Muscle of leg (tissue), 16 donors: ENCODE measurements at places on chromosomes 12 and 14. TPM values are rescaled to one million over a fixed set of nuclear protein-coding genes. Genes with fewer than 3 reads are reported as not detected.

DNA sequence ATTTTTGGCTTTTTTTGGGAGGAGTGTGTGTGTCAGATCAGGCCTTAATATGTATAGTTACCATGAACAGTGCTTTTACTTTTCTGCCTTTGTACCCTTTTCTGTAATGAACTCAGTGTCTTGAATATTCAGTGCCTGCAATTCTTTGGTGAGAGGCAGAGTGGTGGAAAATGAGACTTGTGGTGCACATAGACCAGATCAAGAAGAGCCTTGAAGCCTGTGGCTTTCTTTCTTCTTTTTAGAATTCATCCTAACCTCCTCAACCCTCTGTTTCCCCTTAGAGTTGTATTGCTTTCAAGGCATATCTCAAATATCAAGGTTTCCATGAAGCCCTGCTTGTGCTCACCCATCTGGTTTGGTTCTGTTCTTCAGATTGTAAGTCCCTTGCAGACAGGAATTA is 2.6 kb downstream of the YLPM1 start:
- peaks cover 8% of the 10 kb centered on the region for H3K4me1 ChIP-seq
- no peaks in the 10 kb centered on the region for H3K36me3 ChIP-seq
- no peak overlapping the region for H3K4me3 ChIP-seq
- H3K27ac ChIP-seq, result no peak overlapping the region
- no peaks in the 10 kb centered on the region for H3K27me3 ChIP-seq

DNA sequence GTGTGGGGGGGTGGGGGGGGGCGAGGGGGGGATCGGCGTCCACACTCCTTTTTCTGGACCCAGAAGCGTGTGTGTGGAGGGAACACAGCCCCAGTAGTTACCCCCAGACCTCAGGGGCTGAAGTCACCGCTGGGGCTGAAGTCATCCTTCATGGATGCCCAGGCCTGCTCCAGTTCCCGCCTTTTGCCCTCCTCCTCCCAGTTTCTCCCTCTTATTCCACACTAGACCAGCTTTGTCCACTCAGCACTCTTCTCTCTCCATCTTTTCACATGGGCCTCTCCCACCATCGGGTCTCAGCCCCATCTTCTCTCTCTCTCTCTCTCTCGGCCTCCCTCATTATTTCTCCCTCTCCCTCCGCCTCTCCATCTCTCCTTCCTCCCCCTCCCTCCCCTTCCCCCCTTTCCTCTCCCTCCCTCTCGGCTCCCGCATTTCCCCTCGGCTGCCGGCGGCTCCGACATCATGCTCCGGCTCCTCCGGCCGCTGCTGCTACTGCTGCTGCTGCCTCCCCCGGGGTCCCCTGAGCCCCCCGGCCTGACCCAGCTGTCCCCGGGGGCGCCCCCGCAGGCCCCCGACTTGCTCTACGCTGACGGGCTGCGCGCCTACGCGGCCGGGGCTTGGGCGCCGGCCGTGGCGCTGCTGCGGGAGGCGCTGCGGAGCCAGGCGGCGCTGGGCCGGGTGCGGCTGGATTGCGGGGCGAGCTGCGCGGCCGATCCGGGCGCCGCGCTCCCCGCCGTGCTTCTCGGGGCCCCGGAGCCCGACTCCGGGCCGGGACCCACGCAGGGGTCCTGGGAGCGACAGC is at the start of gene P3H3:
Gene P3H3, plus strand, starts transcription at position 426 of the 799 bp plus-strand sequence. Its CDS starts 34 bp downstream, at position 460.
- H3K27ac ChIP-seq, result peak within 1 kb of the TSS; percentile 90
- peaks cover 49% of the 10 kb centered on the region for H3K4me1 ChIP-seq
- peak; percentile 82 for DNase-seq

DNA sequence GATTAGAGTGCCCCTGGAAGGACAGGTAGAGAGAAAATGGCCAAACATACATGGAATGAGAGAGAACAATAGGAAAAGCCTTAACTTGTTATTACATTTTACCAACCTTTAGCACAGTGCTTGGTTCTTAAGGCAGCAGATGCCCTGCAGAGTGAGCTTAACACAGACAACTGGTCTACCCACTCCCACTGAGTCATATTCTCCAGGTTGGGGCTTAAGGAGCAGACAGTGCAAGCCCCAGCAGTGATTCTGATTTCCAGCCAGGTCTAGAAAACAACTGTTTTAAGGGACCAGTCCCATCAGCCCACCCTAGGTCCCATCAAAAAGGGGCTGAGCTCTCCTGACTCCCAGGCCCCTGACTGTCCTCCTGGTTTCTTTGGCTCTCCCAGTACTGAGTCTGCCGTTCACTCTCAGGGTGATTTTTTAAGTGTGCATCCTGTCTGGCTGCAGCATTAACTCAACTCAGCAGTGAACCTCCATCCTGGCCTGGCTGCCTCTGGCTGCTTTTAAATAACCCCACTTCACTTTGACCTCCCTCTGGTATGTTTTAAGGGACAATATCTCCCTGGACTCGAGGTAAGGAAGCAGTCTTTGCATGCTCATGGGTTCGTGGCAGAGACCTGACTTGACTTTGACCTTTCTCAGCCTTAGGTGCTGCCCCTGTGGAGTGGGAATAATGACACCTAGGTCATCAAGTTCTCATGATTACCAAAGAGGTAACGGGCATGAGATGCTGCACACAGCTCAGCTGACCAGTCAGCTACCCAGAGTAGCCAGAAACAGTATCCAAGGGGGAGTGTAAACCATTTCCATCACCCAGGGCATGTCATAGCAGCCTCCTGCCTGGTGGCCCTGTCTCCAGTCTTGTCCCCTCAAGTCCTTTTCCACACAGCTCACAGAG is 210.7 kb upstream of the PWP1 start:
- no peak overlapping the region for H3K27ac ChIP-seq
- no peak overlapping the region for H3K4me3 ChIP-seq
- peaks cover 5% of the 10 kb centered on the region for H3K4me1 ChIP-seq
- H3K27me3 ChIP-seq, result no peaks in the 10 kb centered on the region

GRCh38 chr12:53300187-53300586 is 692 bp downstream of the MYG1 start:
- peak overlapping the region; percentile 91 for H3K4me3 ChIP-seq
- H3K27ac ChIP-seq, result peak overlapping the region; percentile 81
- no peak for DNase-seq
- H3K36me3 ChIP-seq, result peaks cover 39% of the 10 kb centered on the region
- no peaks in the 10 kb centered on the region for H3K27me3 ChIP-seq

GRCh38 chr12:105960319-105961083 is 178.3 kb downstream of the NUAK1 start:
- H3K27me3 ChIP-seq, result peaks cover 3% of the 10 kb centered on the region
- H3K36me3 ChIP-seq, result no peaks in the 10 kb centered on the region
- DNase-seq, result peak; percentile 29
- H3K27ac ChIP-seq, result no peak overlapping the region
- H3K4me3 ChIP-seq, result no peak overlapping the region
- H3K4me1 ChIP-seq, result no peaks in the 10 kb centered on the region

- H3K27ac ChIP-seq, result no peak overlapping the region
- H3K27me3 ChIP-seq, result no peaks in the 10 kb centered on the region
- H3K4me1 ChIP-seq, result no peaks in the 10 kb centered on the region
- no peak for DNase-seq
These were observed 1752.4 kb upstream of the FLRT2 start for GRCh38 chr14:83777516-83777915.

DNA sequence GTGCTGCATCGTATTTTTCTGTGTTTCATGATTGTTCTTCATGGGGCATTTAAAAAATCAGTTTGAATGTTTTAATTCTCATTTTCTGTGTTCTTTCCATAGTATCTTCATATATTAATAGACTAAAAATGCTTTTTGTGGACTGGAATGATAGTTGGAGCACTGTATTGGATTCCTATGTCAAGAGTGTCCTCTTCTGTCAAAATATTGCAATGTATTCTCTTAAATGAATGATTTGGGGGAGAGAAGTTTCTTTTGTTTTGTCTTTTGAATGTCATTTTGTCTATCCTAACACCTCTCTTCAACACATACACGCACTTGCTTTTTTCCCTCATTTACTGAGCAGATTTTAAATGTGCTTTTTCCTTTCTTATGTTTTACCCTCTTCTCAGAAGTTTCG is 4.7 kb upstream of the EIF2S3B start:
- no peak overlapping the region for H3K27ac ChIP-seq
- no peaks in the 10 kb centered on the region for H3K4me1 ChIP-seq

GRCh38 chr14:49106741-49107667 is 479.2 kb downstream of the RPS29 start:
- H3K4me1 ChIP-seq, result no peaks in the 10 kb centered on the region
- peak; percentile 24 for DNase-seq
- no peak overlapping the region for H3K27ac ChIP-seq
- no peaks in the 10 kb centered on the region for H3K27me3 ChIP-seq
- H3K36me3 ChIP-seq, result no peaks in the 10 kb centered on the region
- no peak overlapping the region for H3K4me3 ChIP-seq

- no peak overlapping the region for H3K4me3 ChIP-seq
- DNase-seq, result no peak
- no peak overlapping the region for H3K27ac ChIP-seq
- no peaks in the 10 kb centered on the region for H3K4me1 ChIP-seq
- no peaks in the 10 kb centered on the region for H3K36me3 ChIP-seq
These were observed 209.4 kb upstream of the G2E3 start for GRCh38 chr14:30349520-30349919.

GRCh38 chr12:92297932-92298696 is 152.5 kb upstream of the BTG1 start:
- H3K4me3 ChIP-seq, result no peak overlapping the region
- H3K36me3 ChIP-seq, result no peaks in the 10 kb centered on the region
- H3K4me1 ChIP-seq, result no peaks in the 10 kb centered on the region
- peak; percentile 26 for DNase-seq

- H3K36me3 ChIP-seq, result peaks cover 43% of the 10 kb centered on the region
- H3K4me1 ChIP-seq, result no peaks in the 10 kb centered on the region
- no peak overlapping the region for H3K27ac ChIP-seq
These were observed 127.6 kb upstream of the EVL start for GRCh38 chr14:99937475-99938244.

DNA sequence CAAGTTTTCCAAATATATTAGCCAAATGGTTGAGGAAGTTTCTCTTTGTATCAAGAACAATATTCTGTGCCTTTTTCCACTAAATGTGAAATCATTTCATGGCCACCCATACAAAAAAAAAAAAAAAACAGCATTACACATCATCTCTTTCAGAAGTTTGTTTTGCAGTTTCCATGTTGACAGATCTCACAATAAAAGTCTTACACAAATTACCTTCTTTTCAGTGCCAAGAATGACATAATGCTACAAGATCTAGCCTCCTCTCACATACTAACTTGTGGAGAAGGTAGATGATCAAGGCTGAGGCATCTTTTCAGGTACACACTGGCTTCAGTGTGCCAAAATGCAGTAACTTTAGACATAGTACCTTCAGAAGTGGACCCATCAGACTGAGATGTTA is 35.3 kb downstream of the PRKD1 start:
- H3K36me3 ChIP-seq, result no peaks in the 10 kb centered on the region
- DNase-seq, result peak; percentile 51
- H3K4me1 ChIP-seq, result peaks cover 3% of the 10 kb centered on the region
- H3K4me3 ChIP-seq, result no peak overlapping the region
- H3K27ac ChIP-seq, result no peak overlapping the region

- H3K27ac ChIP-seq, result peak overlapping the region; percentile 57
- H3K4me1 ChIP-seq, result peaks cover 10% of the 10 kb centered on the region
- H3K36me3 ChIP-seq, result no peaks in the 10 kb centered on the region
- DNase-seq, result peak; percentile 72
- no peak overlapping the region for H3K4me3 ChIP-seq
These were observed 12.8 kb downstream of the DIP2B start for GRCh38 chr12:50517421-50518048.

- H3K4me1 ChIP-seq, result peaks cover 22% of the 10 kb centered on the region
- H3K27me3 ChIP-seq, result peaks cover 33% of the 10 kb centered on the region
- peak; percentile 58 for DNase-seq
- H3K4me3 ChIP-seq, result peak overlapping the region; percentile 68
- H3K27ac ChIP-seq, result peak overlapping the region; percentile 86
These were observed 815 bp downstream of the NID2 start for GRCh38 chr14:52067873-52068614.

DNA sequence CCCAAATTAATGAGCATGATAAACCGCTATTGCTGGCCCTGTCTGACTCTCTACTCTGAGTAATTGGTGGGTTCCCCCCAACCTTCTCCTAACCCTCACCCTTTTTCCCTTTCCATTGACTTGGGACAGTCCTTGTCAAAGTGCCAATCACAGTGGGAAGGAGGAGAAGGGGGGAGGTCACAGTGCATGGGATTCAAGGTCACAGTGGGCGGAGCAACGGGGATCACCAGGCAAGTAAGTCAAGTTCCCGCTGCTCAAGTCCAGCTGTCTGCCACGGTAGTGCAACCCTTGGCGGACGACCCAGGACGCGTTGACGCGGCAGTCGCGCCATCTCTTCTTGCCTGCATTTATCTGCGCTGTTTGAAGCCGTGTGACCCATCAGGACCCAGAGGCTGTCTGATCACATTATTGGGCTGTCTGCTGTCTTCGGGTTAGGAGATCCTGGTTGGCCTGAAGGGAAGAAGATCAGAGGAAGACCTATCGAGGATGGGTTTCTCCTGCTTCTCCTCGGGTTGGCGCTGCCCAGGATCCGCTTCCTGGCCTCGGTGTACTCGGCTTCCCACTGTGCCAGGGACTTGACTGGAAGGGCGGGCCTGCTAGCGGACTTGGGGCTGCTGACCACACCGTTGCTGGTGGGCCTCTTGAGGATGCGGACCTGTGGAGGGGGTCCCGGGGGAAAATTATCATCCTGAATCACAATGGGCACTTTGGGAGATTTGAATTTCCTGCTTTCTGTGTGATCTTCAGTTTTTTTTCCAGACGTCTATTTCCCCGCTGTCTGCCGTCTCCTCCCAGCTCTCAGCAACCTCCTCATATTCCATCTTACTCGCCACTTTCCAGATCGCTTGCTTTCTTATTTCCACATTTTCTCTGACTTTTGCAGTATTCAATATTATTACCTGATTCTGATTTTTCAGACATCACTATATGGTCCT is 3.1 kb upstream of the MDM2 start:
- peaks cover 3% of the 10 kb centered on the region for H3K4me1 ChIP-seq
- H3K36me3 ChIP-seq, result peaks cover 2% of the 10 kb centered on the region
- no peak overlapping the region for H3K4me3 ChIP-seq
- no peaks in the 10 kb centered on the region for H3K27me3 ChIP-seq

GRCh38 chr12:95532851-95533250 is 18.4 kb downstream of the USP44 start:
- no peaks in the 10 kb centered on the region for H3K36me3 ChIP-seq
- no peak for DNase-seq
- no peaks in the 10 kb centered on the region for H3K4me1 ChIP-seq
- no peaks in the 10 kb centered on the region for H3K27me3 ChIP-seq
- H3K4me3 ChIP-seq, result no peak overlapping the region

Gene MYF6
- 105 TPM for total RNA-seq

Gene SMIM41
- 0.13 TPM for total RNA-seq

Gene KRT3
- total RNA-seq, result not detected

Gene KLRC3
- total RNA-seq, result 0.09 TPM

Gene DCAF11
- 43.7 TPM for total RNA-seq
